ENCODE measurements at places on chromosomes 7 and 10.
A peak's percentile ranks its signal among the peaks of the same experiment; 100 is the strongest.

- no peak for DNase-seq
These were observed 145.9 kb downstream of the CTNNA3 start for GRCh38 chr10:67550046-67550445.

GRCh38 chr10:28254290-28254985 lies 48.4 kb downstream of the MPP7 start:
- no peak for DNase-seq

GRCh38 chr10:13074563-13075451 lies 25.2 kb upstream of the OPTN start:
- peak; percentile 56 for DNase-seq

GRCh38 chr10:72087392-72087968 lies 871 bp downstream of the SPOCK2 start:
- no peak for DNase-seq

DNA sequence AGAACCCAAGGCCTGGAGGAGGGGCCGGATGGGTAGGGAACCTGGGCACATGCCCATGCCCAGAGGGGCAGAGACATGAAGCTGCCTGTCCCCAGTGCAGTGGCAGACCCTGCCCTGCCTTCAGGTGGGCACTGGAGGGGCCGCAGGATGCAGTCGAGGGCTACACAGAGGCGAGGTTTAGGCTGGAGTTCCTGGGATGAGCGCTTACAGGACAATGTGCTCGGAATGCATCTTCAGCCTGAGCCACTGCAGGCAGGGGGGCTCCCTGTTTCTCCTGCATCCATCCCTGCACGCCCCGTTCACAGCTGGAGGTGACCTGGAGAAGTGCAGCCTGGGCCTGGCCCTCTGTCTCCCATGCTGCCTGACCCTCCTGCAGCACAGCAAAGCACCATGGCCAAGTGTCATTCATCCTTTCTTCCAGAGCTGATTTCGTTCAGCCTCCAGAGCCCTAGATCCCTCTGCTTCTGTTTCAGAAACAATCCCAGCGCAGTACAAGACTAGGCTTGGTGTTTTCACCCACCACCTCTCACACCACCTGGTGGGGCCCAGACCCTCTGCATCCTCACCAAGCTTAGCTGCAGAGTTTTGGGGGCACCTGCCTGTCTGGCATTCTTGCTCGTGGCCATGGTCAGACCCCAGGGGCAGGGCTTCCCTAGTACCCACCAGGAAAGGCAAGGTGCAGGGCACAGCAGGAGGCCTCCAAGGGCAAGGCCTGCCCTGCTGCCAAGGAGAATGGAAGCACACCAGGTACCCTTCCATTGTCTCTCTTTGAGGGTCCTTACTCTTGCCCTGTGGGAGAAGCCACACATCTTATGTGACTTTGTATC lies 311.9 kb downstream of the TCERG1L start:
- DNase-seq = no peak

- no peak for DNase-seq
These were observed 29.3 kb downstream of the ARL4A start for GRCh38 chr7:12716722-12717121.

- no peak for DNase-seq
These were observed 48.6 kb downstream of the CUL2 start for GRCh38 chr10:35041502-35041879.

GRCh38 chr10:113528876-113529275 lies 24.0 kb upstream of the HABP2 start:
- no peak for DNase-seq

GRCh38 chr10:73366381-73367298 lies 8.0 kb upstream of the CFAP70 start:
- no peak for DNase-seq

DNA sequence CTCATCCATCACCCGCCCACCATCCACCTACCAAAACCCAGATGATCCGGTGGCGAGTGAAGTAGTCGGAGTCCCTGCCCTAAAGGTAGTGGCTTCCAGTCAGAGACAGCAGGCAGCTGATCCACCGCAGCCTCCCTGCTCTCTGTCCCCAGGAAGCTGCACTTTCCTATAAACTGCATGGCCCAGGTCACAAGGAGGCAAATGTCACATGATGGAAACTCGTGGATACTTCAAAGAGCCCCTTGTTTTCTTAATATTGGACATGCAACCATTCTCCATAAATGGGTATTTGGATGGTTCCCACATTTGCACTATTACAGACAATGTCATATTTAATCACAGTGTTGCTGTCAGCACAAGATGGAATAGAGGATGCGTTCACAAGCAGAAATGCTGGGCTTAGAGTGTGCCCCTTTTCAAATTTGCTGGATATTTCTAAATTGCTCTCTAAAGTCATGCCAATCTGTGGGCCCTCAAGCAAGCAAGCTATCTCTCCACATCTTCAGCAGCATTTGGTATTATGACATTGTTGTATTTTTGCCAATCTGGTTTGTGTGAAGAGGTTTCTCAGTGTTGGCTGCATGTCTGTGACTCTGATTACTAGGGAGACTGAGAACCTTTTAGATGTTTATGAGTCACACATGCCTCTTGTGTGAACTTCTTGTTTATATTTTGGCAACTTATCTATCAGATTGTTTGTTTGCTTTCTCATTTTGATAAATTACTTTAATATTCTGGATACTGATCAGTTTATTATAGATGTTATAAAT lies 822.0 kb downstream of the TNS3 start:
- DNase-seq = no peak
